NCI-H2029 (cell line): ENCODE measurements at places on chromosomes 6 and 20.

GRCh38 chr6:127855542-127856159 lies 45.2 kb downstream of the THEMIS start:
- DNase-seq, result no peak

DNA sequence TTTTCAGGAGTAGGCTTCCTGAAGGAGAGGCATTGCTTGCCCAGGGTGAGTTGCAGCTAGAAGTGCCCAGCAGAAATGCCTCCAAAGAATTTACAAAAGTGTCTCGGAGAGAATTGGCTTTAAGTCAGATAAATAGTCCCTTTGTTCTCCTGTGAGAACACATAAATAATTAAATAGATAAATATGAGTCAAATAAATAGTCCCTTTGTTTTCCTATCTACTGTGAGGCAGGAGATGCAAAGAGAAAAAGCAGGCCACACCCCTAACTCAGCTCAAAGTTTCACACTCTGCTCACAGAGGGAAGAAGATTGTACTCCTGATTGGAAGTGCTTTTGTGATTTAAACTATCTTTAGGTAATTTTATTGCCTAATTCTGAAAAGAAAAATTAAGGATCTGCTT lies 180.7 kb upstream of the PRSS16 start:
- no peak for DNase-seq

DNA sequence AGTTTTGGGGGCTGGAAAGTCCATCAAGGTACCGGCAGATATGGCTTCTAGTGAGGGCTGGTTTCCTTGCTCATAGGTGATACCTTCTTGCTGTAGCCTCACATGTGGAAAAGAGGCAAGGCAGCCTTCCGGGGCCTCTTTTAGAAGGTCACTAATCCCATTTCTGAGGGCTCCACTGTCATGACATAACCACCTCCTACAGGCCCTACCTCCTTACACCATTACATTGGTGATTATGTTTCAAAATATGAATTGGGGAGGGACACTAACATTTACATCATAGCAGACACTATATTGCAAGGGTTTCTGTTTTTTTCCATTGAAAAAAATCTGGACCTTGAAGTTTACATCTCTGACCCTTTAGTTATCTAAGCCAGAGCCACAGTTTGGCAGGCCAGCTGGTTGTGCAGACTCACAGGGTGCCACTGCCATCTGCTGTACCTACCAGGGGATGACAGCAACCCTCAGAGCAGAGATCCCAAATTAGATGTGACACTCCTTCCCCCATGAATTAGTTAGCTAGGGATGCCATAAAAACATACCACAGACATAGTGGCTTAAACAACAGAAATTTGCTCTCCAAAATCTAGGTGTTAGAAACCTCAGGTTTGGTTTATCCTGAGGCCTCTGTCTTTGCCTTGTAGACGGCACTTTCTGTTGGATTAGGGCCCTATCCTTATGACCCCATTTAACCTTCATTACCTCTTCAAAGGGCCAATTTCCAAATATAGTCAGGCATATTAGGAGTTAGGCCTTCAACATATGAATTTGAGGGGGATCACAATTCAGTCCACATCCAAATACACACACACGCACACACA lies 166.4 kb upstream of the RNF217 start:
- DNase-seq, result peak; percentile 53

GRCh38 chr6:158805698-158806377 lies 13.3 kb downstream of the EZR start:
- DNase-seq, result no peak

GRCh38 chr6:138215093-138215782 lies 3.1 kb downstream of the PBOV1 start:
- DNase-seq, result no peak

DNA sequence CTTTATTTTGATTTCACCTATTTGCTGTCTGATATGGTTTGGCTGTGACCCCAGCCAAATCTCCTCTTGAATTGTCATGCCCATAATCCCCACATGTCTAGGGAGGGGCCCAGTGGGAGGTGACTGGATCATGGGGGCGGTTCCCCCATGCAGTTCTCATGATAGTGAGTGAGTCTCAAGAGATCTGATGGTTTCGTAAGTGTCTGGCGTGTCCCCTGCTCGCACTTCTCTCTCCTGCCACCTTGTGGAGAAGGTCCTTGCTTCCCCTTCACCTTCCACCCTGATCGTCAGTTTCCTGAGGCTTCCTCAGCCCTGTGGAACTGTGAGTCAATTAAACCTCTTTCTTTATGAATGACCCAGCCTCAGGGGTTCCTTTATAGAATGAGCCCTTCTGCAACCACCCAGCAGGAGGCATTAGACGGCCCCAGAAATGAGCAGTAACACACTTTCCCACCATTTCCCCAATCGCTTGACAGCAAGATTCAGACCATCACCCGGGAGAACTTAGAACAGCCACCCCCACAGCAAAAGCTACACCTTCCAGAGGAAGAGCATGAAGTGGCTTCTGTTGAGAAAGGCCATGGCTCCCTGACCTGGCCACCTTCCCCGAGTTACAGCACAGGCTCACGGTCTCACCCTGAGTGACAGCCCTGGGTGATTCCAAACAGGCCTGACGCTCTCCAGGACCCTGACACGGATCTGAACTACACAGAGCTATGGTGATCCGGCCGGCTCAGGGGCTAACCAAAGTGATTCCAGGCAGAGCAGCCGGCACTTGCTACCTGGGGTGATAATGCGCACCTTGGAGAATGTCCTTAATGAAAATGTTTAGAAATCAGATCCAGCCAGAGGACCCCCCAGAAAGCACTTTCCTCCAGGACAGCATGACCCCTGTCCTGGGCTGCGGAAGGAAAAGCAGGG lies 131.2 kb upstream of the CDH4 start:
- DNase-seq, result peak; percentile 78

DNA sequence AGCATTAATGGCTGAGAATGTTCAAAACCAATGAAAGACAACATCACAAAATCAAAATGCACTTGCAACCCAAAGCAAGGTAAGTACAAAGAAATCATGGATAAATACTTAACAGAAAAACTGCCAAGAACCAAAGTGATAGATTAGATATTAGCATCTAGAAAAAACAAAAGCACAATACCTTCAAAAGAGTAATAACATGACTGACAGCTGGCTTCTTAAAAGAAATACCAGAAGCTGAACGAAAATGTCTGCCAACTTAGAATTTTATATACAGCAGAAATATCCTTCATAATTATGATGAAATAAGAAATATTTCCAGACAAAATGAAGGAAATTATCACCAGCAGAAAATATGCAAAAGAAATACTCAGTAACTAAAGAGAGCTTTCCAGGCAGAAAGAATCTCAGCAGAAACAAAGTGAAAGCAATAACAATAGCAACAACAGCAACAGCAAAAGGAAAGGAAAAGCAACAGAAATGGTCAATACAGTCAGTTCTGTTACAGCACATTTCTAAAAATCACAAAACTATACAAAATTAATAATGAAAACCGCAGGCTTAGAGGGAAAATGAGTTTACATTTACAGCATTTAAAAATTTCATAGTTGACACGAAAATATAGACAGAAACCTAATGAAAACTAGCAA lies 121.5 kb upstream of the MAN1A1 start:
- no peak for DNase-seq

GRCh38 chr6:136579800-136580199 lies 29.6 kb upstream of the MAP7 start:
- no peak for DNase-seq

- DNase-seq, result no peak
These were observed 26.3 kb downstream of the SAMHD1 start for GRCh38 chr20:36925234-36925633.

- DNase-seq, result no peak
These were observed 19.7 kb upstream of the RPS6KA2 start for GRCh38 chr6:166646716-166647115.

DNA sequence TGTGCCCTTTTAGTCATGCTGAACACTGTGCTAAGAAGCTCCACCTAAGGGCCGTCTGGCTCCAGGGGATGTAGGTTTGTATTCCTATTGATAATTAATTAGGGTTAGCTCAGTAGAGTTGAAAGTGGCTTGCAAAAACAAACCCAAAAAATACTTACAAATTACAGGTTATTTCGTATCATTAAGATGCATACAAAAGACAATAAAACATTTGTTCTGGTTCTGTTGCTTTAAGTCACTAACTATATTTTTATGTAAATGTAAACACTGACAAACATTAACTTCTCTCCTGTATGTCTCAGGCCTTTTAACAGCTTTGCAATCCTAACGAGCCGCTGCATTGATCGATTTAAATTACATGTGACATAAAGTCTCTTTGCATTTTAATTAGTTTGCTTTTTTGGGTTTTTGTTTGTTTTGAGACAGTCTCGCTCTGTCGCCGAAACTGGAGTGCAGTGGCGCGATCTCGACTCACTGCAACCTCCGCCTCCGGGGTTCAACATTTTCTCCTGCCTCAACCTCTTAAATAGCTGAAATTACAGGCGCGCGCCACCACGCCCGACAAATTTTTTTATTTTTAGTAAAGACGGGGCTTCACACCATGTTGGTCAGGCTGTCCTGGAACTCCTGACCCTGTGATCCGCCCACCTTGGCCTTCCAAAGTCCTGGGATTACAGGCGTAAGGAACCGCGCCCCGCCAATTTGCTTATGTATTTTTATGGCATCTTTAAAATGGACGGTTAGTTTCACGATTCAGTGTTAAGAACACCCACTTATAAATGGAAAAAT lies 110.9 kb downstream of the HFE start:
- peak; percentile 50 for DNase-seq

DNA sequence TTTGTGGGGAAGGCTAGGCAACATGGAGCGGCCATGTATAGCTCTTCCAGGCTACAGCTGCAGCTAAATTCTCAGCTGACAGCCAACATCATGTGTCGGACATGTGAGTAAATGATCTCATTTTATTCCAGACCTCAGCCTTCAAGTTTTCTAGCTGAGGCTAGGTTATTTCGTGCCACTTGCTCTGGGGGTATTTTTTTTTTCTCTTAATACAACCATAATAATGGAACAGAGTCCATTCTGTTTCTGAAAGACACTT lies 573.5 kb downstream of the CD109 start:
- no peak for DNase-seq

DNA sequence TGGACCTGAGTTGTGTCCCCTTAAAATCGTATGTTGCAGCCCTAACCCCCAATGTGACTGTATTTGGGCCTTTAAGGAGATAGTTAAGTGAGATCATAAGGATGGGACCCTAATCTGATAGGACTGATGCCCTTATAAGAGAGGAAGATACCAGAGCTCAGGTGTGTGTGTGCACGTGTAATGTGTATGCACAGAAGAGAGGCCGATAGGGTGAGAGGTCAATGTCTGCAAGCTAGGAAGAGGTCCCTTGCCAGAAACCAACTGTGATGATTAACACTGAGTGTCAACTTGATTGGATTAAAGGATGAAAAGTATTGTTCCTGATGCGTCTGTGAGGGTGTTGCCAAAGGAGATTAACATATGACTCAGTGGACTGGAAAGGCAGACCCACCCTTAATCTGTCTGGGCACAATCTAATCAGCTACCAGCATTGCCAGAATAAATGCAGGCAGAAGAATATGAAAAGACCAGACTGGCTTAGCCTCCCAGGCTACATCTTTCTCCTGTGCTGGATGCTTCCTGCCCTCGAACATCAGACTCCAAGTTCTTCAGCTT lies 299.8 kb downstream of the LRFN2 start:
- DNase-seq, result no peak

GRCh38 chr6:17336425-17336824 lies 55.3 kb downstream of the RBM24 start:
- no peak for DNase-seq

- DNase-seq, result no peak
These were observed 11.2 kb downstream of the BMP6 start for GRCh38 chr6:7737106-7737505.

GRCh38 chr6:12973386-12973785 lies 256.8 kb downstream of the PHACTR1 start:
- DNase-seq, result no peak

GRCh38 chr6:70520575-70520974 lies 46.2 kb upstream of the SDHAF4 start:
- no peak for DNase-seq

DNA sequence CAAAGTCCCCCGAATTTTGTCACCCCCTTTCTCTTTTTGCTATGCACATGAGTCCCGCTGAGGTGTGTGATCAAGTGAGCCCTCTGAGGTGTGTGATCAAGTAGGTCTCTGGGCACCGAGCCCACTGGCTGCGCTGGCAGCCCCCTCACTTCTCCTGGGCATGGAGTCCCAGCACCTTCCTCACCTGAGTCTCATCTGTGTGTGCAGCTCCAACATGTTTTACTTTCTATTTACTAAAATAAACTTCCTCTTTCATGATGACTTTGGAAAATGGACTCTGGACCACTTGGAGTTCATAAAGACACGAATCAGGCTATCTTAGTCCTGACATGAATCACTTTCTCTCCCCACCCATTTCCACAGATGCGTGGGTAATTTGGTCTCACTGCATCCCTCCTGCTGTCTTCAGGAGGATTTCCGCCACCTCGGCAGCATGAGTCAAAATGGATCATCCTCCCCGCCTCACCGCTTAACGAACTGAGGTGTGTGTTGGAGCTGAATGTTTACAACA lies 39.8 kb downstream of the PRDM1 start:
- DNase-seq, result no peak

DNA sequence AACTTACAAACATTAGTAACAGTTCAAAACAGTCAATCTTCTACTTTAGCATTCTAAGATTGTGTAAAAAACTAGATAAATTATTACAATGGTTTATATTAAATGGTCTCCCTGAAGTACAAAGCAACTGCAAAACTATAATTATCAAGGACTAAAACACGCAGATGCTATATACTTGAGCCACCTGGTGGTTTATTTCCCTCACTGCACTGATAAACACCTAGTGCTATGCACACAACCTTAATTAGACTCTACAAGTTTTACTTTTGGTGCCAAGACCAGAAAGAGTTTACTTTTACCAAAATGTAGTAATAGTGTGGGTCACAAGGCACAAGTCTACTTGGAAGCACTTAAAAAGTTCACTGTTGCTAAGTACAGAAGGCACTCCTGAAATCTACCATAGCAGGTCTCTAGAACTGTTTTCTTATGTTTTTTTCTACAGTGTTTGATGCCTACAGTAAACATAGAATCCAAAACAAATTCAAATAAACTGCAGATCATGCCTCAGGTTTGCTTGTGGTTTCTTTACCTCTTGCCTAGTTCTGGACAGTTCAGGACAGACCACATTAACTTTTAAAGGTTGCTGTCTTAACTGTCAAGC lies 49.2 kb downstream of the GMDS start:
- DNase-seq, result peak; percentile 77

DNA sequence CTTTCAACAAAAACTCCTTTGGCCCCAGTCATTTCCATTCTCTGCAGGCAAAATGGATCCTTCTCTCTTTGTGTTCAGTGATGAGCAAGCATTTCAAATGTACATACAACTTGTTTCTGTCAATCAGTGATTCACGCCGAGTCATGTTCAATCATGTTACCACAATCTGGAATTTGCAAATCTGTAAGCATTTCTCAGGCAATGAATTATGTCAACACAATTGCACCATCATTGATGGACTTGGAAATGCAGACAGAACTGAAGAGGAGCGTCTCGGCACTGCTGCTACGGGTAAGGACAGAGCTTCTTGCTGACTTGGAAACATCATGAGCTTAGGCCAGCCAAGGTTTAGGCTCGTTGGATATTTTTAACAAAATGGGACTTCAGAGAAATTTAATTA lies 132.8 kb upstream of the AGPAT4 start:
- no peak for DNase-seq

GRCh38 chr6:164078532-164079274 lies 664.2 kb downstream of the QKI start:
- DNase-seq, result no peak

GRCh38 chr20:19628570-19629134 lies 129.4 kb upstream of the RIN2 start:
- DNase-seq, result peak; percentile 70

- no peak for DNase-seq
These were observed 643.2 kb upstream of the NOX3 start for GRCh38 chr6:156098839-156099238.
